Muscle of arm (tissue), 14 donors: ENCODE measurements at places on chromosomes 4 and X. TPM values are rescaled to one million over a fixed set of nuclear protein-coding genes. Genes with fewer than 3 reads are reported as not detected.
A peak's percentile ranks its signal among the peaks of the same experiment; 100 is the strongest.

DNA sequence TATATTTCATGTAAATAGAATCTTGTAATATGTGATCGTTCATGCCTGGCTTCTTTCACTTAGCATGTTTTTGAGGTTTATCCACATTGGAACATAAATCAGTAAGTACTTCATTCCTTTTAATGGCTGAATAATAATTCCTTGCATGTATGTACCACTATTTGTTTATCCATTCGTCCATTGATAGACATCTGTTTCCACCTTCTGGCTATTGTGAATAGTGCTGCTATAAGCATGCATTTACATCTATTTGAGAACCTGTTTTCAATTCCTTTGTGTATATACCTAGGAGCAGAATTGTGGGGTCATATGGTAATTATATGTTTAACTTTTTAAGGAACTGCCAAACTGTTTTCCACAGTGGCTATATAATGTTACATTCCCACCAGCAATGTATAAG, 356.7 kb upstream of the DIPK2B start:
- DNase-seq, result no peak

- DNase-seq, result peak; percentile 59
Measured at GRCh38 chr4:110196871-110197528, 1.4 kb downstream of the ELOVL6 start.

GRCh38 chr4:168759959-168760527, 250.0 kb downstream of the CBR4 start:
- no peak for DNase-seq

DNA sequence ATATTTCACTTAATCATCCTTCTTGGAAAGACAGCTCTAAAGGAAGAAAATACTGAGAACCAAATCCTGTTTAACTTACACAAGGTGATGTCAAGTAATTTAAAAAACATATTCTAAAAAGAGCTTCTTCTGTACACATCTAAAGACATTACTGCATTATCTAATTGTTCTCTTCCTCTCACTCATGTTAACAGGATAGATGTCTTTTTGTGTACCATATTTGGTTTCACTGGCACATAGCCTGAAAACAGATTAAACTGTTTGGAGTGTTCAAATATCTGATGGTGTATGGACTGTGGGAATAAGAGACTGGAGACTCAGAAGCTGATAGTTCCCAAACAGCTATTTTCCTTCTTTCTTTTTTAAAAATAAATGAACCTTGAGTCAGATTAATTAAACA, 213.3 kb upstream of the MAB21L2 start:
- DNase-seq, result no peak

Gene CXCL3
- not detected for polyA plus RNA-seq

DNA sequence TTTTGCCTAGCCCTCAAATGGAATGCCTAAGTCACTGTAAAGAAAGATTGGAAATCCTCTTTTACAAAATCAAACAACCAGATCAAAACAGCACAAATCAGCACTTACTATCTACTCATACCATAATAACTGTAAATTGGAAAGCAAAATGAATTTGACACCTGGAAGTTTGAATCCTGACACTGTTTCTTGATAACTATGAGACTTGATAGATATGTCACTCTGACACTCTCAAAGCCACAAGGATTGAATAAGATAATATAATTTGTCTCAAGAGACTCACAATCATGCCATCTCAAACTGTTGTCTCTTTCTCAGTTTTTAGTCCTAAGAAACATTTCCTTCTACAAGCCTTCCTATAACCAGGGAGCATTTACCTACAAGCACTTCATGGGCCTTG, 302.6 kb upstream of the DIAPH2 start:
- DNase-seq, result no peak

Gene CAPN6
- 590 TPM for polyA plus RNA-seq

GRCh38 chrX:19156186-19156585, 33.9 kb upstream of the ADGRG2 start:
- no peak for DNase-seq

GRCh38 chr4:175542786-175543185, 269.3 kb downstream of the GPM6A start:
- DNase-seq, result peak; percentile 61

GRCh38 chr4:46508216-46508615, 118.3 kb upstream of the GABRA2 start:
- DNase-seq, result no peak

- no peak for DNase-seq
Measured at GRCh38 chr4:7422151-7422897, 12.4 kb downstream of the PSAPL1 start.

Gene ARHGAP4
- 16.6 TPM for polyA plus RNA-seq

GRCh38 chr4:125689805-125690204, 375.1 kb downstream of the FAT4 start:
- DNase-seq, result no peak

GRCh38 chr4:173538148-173538908, 8.3 kb upstream of the HAND2 start:
- no peak for DNase-seq

Gene BANK1
- polyA plus RNA-seq, result 0.50 TPM

Gene NAT8L
- polyA plus RNA-seq, result 2.6 TPM

GRCh38 chrX:103539695-103540094, 20.4 kb upstream of the RAB40A start:
- no peak for DNase-seq

Gene CDKL2
- polyA plus RNA-seq, result not detected

Gene IL15
- polyA plus RNA-seq, result 4.5 TPM

Gene CRMP1
- polyA plus RNA-seq, result 24.9 TPM

Gene XAGE1A
- not detected for polyA plus RNA-seq

DNA sequence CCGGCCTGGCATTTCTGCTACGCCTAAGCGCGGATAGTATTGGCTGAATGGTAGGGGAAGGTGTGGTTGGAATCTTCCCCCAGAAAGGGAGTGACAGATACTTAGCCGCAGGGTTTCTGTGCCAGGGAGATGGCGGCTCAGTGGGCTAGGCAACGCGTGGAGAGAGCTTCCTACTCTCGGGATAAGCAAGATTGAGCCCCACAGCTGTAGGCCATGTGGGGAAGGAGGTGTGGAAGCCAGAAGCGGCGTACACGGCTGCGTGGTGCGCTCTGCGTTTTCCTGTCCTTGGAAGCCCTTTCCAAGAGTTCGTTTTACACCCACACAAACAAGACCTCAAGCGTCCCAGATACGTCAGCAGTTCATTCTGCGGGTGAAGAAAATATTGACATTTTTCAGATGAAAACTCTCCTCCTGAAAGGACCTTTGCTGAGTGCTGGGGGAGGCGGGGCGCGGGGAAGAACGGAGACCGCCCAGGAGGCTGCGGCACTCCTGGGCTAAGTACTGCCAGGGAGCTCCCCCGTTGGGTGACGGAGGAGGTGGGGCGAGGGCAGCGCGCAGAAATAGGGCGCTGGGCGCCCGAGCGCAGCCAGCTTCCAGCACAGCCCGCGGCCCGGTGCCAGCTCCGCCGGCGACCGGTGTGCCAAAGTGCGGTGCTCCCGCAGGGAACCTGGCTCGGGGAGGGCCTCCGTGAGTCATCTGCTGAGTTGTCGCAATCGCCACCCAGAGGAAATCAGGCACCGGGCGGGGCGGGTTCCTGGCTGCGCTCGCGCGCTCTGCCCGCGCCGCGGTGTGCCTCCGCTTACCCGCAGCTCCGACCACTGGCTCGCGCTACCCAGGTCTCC, at the start of gene GPAT3:
Gene GPAT3, plus strand, starts transcription at position 589 of the 842 bp plus-strand sequence. CDS start 515 bp downstream, outside the sequence.
- DNase-seq, result peak; percentile 34

- DNase-seq, result no peak
Measured at GRCh38 chr4:13248621-13249298, 235.4 kb downstream of the RAB28 start.

Gene MAGEB3
- not detected for polyA plus RNA-seq

DNA sequence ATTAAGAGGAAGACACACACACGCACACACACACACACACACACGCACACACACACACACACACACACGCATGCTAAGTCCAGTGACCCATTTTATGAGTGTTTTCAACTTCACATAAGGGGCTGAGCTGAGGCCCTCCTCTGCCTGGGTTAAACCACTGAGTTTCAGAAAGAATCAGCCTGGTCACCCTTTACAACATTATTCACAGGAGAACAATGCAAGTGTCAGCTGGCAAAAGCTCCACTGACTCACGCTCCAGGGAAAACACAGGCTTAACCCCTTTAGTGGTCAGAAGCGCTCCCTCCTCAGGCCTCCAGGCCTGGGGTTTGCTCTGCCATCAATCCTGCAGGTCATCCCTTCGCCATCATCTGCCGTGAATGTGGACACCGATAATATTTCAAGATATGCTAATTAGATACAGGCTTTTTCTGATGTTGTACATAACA, 46.9 kb downstream of the ACOX3 start:
- DNase-seq, result peak; percentile 66

- no peak for DNase-seq
Measured at GRCh38 chr4:128913228-128913627, 103.7 kb downstream of the JADE1 start.

Gene APLN
- 16.5 TPM for polyA plus RNA-seq

Gene ENAM
- polyA plus RNA-seq, result 4.8 TPM

DNA sequence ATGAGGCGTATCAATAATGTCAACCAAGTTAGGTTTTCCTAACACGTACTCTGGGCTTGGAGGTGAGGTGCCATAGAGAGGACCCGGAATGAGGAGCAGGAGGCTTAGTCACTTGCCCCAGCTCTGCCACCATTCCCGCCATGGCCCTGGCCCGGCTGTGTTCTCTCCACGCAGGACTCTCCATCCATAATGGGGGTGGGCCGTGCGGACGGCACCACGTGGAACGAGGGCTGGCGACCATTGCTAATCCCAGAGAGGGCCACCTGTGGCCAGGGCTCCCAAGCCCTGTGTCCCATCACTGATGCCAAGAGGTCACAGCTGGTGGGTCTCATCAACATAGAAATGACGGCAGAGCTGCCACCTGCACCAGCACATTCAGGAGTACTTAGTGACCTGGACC, 76.4 kb downstream of the JAKMIP1 start:
- DNase-seq, result no peak

DNA sequence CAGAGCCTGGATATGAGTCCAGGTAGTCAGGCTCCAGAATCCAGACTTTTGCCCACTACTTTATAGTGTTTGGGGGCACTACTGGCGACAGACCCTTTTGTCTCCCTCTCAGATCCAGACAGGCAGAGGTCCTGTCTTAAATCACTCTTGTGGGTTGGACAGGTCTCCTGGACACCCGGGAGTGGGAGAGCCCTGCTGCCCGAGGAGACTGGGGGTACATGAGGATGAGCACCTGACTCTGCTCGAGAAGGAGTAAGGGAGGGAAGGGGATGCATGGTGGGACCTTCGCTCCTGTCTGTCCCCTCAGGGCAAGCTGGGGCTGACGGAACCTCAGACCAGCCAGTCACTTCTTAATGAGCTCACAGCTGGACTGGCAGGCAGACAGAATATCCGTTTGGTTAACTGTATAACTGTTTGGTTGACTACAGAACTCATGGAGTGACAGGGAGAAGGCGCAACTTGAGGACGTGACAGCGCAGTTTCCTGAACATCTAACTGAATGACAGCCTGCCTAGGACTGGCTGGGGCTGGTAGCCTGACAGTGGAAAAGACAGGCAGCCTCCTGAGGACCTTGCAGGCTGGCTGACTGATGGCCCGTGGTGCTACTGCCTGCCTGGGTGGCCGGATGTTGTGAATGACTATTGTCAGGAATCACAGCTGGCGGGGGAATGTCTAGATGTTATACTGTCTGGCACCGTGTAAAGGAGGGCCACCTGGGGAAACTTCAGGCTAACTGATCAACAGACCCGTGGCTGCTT, 1.6 kb upstream of the SUV39H1 start:
- no peak for DNase-seq

GRCh38 chr4:98529970-98530569, 128.3 kb downstream of the TSPAN5 start:
- no peak for DNase-seq

GRCh38 chrX:39669668-39670067, 428.1 kb downstream of the BCOR start:
- DNase-seq, result no peak

- no peak for DNase-seq
Measured at GRCh38 chrX:63434665-63435064, 83.5 kb upstream of the SPIN4 start.

Gene EXOC1L
- polyA plus RNA-seq, result not detected

Gene NHS
- polyA plus RNA-seq, result 3.2 TPM

DNA sequence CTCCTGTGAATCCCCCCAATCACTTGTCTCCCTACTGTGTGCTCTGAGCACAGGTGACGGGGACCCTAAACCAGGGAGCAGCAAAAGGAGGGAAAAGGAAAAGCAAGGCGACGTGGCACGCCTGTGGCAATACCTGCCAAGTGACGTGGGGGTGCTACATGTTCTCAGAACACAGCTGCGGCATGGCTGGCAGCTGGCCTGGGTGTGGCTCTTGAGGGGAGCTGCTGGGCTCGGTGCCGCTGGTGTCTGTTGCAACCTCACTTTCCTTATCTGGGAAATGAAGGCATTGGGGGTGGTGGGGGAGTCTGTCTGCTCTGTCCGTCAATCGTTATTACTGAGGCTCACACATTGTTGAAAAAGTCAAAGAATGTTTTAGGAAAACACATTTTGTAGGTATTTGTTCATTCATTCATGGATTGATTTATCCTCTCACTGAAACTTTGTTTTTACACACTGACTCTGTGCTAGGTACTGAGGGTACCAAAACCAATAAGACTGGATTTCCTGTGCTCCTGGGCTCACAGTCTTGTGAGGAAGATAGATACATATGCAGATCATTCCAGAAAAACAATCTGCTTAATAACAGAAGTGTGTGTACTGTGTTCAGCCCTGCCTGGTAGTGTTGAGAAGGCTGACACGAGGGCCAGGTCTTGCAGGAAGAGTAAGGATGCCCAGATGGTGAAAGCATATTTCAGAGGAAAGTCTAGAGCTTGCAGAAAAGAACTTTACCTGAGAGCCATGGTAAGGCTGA, 217.6 kb downstream of the PTTG2 start:
- DNase-seq, result peak; percentile 46

Gene BMP3
- polyA plus RNA-seq, result 0.69 TPM

Gene SRD5A3
- polyA plus RNA-seq, result 12.2 TPM

Gene FOXR2
- polyA plus RNA-seq, result not detected

Gene MTHFD2L
- polyA plus RNA-seq, result 18.4 TPM

DNA sequence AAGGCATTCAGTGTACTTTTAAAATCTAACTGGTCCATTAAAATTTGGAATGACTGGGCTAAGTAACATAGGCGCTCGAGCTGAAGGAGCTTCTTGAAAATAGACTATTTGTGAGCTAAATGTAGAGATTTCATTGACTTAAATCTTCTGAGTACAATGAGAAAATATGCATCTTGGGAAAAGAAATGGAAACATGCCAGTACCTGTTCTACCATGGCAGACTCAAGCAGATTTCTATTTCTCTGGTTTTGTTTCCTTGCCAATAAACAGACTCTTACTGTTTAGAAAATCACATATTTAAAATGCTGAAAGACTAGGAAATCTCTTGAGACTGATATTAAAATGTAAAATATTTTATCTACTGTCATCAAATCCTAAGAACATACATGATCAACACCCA, 678.1 kb downstream of the FAT4 start:
- DNase-seq, result no peak

Gene SMIM43
- polyA plus RNA-seq, result 0.96 TPM
